Stimulated activated CD4-positive, alpha-beta T cell treated with anti-CD3 and anti-CD28 coated beads, Interleukin-1b, Interleukin-23, amount 100 ng/mL, for 4 hours (primary cell): ENCODE measurements at places on chromosomes 6 and 20.
A peak's percentile ranks its signal among the peaks of the same experiment; 100 is the strongest.

DNA sequence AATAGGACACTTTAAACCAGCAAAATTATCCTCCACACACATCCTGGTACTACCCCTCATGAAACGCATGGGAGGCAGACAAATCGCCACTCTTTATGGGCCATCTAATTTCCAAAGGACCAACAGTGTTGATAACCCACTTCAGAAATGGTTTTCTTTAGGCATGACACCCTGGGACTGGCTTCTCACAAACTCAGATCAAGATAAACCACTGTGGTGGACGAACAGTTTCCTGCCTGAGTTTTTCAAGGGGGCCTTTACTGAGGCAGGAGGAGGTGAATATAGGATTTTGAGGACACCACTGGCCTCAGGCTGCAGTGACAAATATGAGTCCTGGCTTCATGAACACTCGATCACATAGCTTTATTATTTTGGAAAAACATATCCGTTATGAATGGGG is 26.0 kb downstream of the TRAM2 start:
- no peak for DNase-seq

DNA sequence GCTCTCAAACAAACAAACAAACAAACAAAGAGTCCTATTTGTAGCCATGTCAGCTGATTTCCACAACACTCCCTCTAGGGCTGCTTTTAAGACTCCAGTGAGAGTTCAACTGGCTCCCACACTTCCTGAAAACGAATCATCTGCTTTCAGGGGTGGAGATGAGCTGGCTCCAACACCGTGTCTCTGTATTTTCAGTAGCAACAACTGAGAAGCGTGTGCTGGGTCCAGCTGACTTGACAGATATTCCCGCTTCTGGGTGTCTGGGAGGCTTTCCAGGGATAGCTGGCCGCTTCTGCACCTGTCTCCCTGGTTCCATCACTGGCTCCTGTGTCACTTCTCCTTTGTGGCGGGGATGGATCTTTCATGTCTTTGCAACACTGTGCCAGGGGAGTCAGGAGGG is 272.5 kb upstream of the SOX4 start:
- no peak for DNase-seq

GRCh38 chr6:37653933-37654565 is 43.6 kb downstream of the MDGA1 start:
- peak; percentile 58 for DNase-seq

GRCh38 chr20:36435592-36436541 is 105.5 kb upstream of the MYL9 start:
- DNase-seq = peak; percentile 82

DNA sequence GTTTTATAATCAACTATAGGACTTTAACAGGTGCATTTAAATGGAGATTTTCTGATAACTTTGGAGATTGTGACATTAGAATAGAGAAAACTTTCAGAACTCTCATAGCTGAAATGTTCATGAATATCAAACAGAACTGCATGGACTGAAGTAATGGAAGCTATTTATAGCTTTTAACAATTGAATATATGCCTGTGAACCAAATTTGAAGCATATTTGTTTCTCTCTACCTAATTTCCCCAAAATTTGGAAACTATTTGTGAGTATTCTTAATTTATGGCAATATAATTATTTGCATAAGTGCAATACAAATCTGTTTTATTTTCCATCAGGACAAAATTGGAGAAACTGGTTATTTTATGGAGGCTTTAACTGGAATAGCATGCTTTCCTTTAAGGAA is 96.6 kb downstream of the PLG start:
- no peak for DNase-seq

GRCh38 chr20:46785958-46786357 is 76.5 kb downstream of the SLC2A10 start:
- no peak for DNase-seq

DNA sequence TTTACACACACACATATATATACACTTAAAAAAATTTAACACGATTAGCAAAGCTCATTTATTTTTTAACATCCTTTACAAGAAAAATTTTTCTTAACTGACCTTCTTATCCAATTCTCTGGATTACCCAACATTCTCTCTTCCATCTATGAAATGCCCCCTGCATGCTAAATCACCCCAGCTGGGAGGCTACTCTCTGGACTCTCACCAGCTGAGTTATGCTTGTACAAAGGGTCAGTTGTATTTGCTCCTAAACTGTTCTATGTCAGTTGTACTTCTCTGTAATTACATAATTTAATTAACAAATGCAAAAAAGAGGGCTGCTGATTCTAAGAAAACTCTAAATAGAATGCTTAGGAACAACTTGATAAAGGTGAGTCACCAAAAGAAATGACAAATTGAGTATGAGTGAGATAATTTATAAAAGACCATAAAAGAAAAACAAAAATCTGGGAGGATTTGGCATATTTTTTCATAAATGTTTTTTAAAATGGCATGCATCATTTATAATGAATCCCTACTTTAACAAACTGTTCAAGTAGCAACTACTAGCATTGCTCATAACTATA is 120.5 kb downstream of the KIF13A start:
- DNase-seq = no peak

DNA sequence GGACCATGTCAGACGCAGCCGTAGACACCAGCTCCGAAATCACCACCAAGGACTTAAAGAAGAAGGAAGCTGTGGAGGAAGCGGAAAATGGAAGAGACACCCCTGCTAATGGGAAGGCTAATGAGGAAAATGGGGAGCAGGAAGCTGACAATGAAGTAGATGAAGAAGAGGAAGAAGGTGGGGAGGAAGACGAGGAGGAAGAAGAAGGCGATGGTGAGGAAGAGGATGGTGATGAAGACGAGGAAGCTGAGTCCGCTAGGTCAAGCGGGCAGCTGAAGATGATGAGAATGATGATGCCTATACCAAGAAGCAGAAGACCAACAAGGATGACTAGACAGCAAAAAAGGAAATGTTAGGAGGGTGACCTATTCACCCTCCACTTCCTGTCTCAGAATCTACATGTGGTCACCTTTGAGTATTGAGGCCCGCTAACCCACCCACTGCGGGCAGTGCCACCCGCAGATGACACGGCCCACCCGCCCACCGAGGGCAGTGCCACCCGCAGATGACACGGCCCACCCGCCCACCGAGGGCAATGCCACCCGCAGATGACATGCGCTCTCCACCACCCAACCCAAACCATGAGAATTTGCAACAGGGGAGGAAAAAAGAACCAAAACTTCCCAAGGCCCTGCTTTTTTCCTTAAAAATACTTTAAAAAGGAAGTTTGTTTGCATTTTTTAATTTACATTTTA is 43.3 kb downstream of the MGME1 start:
- DNase-seq = no peak

DNA sequence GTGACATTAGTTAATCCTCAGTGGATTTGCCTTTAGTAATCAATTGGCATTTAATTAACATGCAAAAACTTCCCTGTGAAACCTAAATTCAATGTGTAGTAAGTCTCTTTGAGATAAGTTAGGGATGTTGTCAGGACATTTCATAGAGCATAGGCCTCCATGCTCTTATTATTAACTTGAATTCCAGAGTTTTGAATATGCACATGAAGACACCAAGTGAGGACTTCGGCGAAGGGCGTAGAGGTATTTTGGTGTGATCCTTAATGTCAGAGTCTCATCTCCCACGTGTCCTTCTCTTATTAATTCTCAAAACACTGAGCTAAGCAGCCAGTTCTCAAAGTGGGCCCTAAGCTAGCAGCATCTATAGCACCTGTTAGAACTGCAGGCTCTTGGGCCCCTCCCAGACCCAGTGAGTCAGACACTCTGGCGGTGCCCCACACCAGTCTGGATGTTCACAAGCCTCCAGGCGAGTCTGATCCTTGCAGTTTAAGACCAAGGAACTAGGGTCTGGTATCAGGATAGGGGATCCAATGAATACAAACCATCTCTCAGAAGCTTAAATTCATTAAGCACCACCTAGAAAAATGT is 292.1 kb downstream of the QKI start:
- DNase-seq = no peak

GRCh38 chr6:10521104-10521808 is at the start of gene GCNT2:
Gene GCNT2 (plus strand): TSS chr6:10521351. CDS start chr6:10528912, 7,561 bp downstream.
- DNase-seq = no peak

GRCh38 chr20:50413088-50413500 is 97.1 kb upstream of the PTPN1 start:
- DNase-seq = no peak

DNA sequence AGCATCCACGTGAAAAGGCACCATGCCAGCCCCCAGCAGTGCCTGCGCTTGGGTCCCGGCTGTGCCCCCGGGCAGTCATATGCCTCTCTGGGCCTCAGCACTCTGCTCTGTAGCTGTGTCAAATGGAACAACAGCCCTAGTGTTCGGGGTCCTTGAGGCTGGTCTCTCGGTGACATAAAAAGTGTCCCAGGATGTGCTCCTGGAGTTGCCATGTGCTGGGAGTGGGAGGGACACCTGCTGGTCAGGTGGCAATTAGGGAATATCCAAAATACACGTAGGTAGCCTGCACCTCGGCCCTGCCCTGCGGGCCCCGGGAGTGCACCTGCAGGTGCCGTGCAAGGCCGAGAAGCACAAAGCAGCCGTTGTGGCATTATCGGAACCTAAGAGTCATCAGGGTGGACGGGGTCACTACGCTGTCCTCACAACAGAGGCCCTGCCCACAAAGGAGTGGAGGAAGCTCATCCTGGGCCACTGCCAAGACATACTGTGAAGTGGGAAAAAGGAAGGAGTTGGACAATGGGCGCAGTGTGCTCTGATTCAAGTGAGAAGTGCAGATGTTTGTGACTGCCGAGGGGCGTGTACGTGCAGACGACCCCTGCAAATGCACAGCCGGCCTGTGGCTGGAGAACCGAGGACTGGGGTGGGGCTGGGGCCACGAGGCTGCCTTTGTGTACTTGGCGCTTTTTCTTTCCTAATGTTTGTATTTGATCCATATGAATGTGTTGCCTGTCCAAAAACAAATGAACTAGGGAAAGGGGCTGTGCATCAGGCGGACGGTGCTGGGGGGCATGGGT is 24.6 kb downstream of the SLCO4A1 start:
- DNase-seq = no peak

DNA sequence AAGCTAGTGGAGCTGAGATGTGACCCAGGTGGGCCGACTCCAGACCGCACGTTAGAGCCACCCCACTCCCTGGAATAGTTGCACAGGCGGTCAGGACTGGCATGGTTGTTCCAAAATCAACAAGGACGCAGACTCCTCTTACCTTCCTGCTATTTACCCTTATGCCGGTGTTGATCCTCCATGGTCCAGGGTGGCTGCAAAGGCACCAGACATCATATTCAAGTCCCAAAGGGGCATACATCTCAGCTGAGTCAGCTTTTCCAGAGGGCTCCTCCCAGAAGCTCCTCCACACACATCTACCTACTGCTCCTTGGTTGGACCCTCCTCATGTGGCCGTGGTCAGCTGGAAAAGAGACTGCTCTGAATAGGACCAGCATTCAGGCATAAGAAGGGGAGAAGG is 112.2 kb downstream of the SYCP2 start:
- no peak for DNase-seq

GRCh38 chr6:108395297-108395696 is 100.4 kb downstream of the AFG1L start:
- no peak for DNase-seq

GRCh38 chr20:19903168-19903811 is 113.9 kb upstream of the NAA20 start:
- no peak for DNase-seq

- DNase-seq = no peak
Observed at GRCh38 chr20:58788896-58789544, 61.7 kb downstream of the GNAS-AS1 start.
